Hematopoietic multipotent progenitor cell treated with erythropoietin and hydrocortisone succinate and interleukin-3 and kit ligand, for 6 days (in vitro differentiated cells): ENCODE measurements at places on chromosomes 1 and 21.

- no peak for DNase-seq
These were observed 37.0 kb downstream of the TM2D1 start for GRCh38 chr1:61687901-61688300.

DNA sequence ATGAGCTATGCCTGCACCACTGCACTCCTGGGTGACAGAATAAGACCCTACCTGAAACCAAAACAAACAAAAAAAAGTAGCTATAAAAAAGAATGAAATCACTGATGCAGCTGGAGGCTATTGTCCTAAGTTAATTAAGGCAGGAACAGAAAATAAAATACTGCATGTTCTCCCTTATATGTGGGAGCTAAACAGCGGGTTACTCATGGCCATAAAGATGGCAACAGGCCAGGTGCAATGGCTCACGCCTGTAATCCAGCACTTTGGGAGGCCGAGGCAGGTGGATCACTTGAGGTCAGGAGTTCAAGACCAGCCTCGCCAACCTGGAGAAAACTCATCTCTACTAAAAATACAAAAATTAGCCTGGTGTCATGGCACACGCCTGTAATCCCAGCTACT is 152.7 kb downstream of the PIK3R3 start:
- DNase-seq = no peak

GRCh38 chr21:15034126-15034853 is 30.5 kb downstream of the NRIP1 start:
- DNase-seq = no peak

- DNase-seq = no peak
These were observed 258.0 kb downstream of the KCTD3 start for GRCh38 chr1:215825056-215825455.
